Stimulated activated CD8-positive, alpha-beta memory T cell treated with anti-CD3 and anti-CD28 coated beads, Interleukin-4, amount 100 ng/mL, for 1 hour (primary cell): ENCODE measurements at places on chromosomes 7 and 10.

DNA sequence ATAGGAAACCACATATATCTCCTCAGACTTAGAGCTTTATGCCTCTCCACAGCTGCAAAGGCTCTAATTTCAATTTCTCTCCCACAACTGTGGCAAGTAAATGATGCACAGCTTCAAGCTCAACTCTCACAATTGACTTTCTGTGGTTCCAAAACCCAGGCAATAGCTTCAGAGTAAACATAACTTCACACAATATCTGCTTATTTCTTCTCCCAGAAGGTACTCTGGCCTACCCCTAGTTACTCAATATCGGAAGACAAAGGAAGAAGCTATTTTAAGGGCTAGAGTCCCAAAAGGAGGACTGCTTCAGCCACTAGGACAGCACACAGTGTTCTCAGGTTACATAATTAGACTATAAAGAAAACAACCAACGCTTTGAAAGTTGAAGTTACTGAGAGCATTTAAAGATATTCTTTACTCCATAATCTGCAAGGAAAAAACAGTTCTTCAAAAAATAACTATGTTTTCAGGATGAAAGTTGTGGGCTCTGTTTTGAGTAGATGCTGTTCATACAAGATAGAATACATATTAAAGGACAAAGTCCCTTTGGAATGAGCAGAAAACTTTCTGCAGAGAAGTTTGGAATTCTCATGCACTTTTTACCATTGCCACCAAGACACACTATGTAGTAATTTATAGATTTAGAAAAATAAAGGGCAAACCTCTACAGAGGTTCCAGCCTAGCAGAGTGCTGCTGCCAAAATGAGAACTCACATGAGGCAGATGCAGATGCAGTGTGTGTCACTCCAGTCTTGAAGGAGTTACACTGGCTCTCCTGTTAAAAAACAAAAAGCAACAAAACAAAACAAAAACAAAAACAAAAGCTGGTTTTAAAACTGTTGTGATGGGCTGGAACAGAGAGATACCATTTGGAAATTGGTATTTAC is 81.8 kb downstream of the NT5C2 start:
- DNase-seq: no peak

- no peak for DNase-seq
Measured at GRCh38 chr10:50604809-50605208, 18.9 kb downstream of the SGMS1 start.

- no peak for DNase-seq
Measured at GRCh38 chr7:151091431-151091830, 5.2 kb downstream of the AGAP3 start.

GRCh38 chr7:151062399-151063211 is 3.2 kb downstream of the SLC4A2 start:
- DNase-seq: no peak

DNA sequence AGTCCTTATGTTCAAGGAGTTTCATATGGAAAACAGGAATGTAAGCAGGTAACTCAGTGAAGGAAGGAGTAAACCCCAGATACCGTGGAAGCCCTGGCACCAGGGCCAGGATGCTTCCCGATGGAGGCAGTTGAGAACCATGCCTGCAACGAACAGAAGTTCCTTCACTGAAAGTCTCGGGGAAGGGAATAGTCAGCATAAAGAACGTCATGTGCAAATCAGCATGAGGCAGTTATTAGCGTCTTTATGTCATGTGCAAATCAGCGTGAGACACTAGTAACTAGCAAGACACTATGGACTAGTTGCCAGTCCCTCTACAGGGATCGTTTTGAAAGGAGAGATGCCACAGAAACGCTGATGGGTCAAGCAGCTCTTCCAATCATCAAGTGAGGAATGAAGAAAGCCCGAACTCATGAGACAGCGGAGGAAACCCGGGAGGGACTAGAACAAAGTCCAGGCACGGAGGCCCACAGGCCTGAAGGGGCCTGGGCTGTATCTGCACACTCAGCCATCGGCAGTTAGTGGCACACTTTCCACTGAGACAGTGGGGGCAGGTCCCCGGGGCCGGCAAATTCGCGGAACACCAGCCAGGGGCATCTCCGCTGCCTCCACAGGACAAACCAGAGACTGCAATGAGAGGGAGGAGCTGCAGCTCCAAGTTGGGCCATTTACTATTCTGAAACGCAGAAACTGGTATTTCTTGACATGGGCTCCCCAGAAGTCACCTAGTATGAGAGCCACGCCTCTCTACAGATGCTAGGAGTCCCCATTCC is 109.6 kb downstream of the SFMBT2 start:
- DNase-seq: no peak

GRCh38 chr10:69057951-69058297 is 30.0 kb upstream of the SRGN start:
- no peak for DNase-seq

DNA sequence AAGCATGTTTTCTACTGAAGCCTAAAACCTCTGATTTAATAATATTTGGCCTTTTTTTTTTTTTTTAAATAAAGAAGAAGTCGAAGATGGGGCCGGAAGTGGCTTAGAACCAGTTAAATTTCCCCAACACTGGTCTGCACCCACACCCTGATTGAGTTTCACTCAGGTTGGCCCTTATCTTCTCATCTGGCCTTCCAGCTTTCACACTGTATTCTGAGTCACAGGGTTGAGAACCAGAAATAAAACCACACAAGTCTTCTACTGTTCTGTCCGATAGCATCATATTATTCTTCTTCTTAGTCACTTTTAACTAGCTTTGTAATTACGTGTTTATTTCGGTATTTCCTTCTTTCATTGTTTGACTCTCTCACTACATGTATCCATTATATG is 9.9 kb downstream of the ZNF365 start:
- peak; percentile 24 for DNase-seq

DNA sequence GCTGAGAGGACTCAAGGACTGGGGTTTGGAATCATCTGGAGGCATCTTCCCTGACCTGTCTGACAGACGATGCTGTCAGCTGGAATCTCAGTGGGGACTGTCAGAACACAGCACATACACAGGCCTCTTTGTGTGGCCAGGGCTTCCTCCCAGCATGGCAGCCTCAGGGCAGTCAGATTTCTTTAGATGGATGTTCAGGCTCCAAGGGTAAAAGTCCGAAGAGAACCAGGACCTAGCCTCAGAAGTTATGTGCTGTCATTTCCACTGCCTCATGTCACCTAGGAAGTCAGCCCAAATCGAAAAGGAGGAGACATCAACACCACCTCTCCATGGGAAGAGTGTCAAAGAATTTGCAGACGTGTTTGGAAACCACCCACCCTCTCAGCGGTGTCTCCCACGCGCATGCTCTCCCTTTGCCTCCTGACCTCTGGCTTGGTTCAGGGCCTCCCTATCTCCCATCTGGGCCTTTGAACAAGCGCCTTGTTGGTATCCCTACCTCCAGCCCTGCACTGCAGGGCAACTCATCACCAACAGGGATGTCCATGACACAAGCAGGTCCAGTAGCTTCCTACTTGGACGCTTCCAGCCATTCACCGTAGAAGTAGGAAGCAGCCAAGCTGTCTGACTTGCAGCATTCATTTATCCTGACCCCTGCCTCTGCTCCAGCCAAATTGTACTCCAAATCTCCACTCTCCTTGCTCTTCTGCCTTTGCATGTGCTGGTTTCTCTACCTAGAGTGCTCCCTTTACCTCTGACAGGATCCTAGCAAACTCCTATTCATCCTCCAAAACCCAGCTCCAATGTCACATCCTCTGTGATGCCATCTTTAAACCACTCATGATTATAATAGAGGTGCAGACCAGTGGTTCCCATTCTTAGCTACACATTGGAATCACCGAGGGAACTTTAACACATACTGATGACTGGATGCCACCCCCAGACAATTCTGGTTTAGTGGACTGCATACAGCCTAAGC is 121.6 kb downstream of the OAT start:
- DNase-seq: no peak

DNA sequence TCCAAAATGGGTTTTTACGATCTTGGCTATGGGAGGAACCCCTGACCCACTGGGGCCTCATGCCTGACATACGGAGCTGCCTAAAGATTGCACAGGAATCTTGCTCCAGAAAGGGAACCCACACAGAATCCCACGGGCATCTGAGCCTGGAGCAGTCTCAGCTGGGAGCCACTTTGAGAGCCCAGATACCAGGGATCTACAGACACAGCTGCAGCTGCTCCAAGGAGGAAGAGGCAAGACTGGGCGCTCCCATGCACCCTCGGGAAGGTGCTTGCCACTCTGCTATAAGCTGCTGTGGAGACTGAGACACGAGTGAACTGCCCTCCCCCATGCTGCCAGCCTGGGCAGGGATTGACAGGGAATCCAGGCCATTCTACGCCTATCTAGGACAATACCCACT is 202.5 kb downstream of the REEP3 start:
- DNase-seq: no peak

- no peak for DNase-seq
Measured at GRCh38 chr10:128469515-128469914, 343.3 kb upstream of the MKI67 start.

- DNase-seq: no peak
Measured at GRCh38 chr7:99092064-99092720, 51.7 kb downstream of the SMURF1 start.

DNA sequence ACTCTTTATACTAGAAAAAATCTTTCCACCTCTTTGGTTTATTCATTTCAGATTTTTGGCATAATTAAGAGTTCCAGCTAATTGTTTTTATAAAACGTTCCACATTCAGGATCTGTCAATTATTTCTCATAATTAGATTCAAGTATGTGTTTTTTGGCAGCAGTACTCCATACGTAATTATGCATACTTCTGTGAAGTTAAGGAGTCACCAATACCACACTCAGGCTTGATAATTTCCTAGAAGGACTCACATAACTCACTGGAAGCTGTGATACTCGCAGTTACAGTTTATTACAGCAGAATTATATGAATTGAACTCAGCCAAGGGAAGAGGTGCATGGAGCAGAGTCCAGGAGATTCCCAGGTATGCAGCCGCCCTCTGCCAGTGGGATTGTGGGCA is 290.5 kb upstream of the AKR1E2 start:
- no peak for DNase-seq

GRCh38 chr7:37129035-37129425 is 319.6 kb downstream of the ELMO1 start:
- no peak for DNase-seq

- DNase-seq: no peak
Measured at GRCh38 chr10:117214401-117214800, 17.1 kb downstream of the KCNK18 start.

GRCh38 chr10:21993360-21994001 is 10.0 kb downstream of the DNAJC1 start:
- no peak for DNase-seq

DNA sequence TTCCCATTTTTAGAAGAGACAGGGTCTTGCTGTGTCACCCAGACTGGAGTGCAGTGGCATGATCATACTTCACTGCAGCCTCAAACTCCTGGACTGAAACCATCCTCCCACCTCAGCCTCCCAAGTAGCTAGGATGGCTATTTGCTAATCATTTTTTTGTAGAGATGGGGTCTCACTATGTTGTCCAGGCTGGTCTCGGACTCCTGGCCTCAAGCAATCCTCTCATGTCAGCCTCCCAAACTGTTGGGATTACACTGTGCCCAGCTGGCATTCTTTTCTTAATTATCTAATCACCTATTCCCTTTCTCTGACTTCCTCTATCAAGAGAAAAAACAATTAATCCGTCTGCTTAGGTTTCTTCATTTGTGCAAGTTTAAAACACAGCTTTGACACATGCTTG is 172.5 kb upstream of the TRIM24 start:
- DNase-seq: no peak

DNA sequence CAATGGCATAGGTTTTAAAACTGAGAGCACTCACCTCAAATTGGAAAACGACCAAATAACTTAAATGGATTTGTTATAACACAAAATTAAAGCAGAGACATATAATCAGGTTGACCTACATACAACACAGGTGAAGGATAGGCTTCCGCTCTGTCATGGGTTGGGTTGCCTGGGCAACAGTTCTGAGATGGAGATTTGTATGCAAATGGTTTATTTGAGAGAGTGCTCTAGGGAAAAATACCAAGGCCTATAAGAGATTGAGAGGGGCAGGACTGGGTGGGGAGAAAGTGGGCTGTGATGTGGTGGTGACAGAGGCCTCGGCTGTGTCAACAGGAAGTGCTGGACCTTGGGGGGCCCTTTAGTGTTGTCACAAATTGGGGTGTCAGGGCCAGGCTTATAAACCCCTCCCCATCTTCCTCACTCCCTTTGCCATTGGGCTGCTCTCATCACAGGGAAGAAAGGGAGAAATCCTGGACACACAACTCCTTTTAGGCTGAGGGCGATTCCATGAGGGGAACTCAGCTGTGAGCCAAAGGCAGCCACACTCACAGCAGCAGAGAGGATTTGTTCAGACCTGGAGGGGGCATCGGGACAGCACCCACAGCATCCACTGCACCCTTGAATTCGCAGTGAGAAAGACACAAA is 105.4 kb upstream of the LYZL1 start:
- DNase-seq: no peak

DNA sequence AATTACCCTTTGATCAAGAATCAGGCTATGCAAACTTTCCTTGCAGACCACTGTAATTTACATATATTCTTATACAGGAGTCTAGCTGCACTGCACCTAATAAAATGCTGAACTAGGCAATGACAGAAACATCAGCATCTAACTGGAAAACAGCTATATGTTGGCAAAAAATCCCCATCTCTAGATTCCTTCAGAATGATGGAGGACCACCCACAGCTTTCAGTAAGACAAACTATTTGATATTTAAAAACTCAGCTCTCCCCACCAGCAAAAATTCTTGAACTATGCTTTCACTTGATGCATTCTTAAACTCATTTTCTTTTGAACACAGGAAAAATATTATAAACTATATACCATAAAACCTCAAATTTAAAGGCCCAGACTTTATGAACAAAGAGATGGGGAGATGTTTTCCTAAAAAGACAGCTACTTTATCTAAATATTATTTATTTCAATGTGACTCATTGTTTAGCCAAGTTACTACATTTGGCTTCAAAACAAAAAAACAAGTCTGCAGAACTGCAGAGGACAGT is 77.4 kb downstream of the SEMA3C start:
- DNase-seq: no peak

GRCh38 chr7:76283254-76284159 is 19.0 kb upstream of the HSPB1 start:
- no peak for DNase-seq

DNA sequence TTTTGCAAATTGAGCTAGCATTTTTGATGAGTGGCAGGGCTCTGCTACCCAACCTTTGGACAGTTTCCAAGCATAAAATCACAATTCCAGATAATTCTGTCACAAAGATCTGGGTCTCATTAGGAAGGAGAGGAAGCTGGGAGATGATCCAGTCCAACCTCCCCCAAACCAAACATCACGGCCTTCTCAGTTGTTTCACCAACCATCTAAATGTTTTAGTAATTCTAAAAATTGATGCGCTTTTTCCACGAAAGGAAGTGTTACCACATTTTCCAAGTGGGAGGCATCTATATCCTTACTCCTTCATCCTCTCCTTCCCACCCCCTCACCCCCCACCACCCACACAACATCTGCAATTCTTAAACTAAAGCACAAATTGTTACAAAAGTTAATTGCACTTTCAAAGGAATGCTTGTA is 108.3 kb downstream of the EGFR start:
- DNase-seq: no peak

- DNase-seq: no peak
Measured at GRCh38 chr10:8225187-8225586, 170.7 kb downstream of the GATA3 start.

GRCh38 chr10:78771808-78772455 is 296.8 kb upstream of the ZMIZ1 start:
- DNase-seq: no peak

GRCh38 chr10:118276204-118276603 is 65.9 kb downstream of the FAM204A start:
- DNase-seq: no peak

GRCh38 chr7:119522263-119522662 is 750.7 kb upstream of the KCND2 start:
- DNase-seq: no peak

GRCh38 chr7:157337316-157338149 is 729 bp downstream of the DNAJB6 start:
- peak; percentile 25 for DNase-seq

GRCh38 chr7:158362912-158363905 is 224.4 kb downstream of the PTPRN2 start:
- no peak for DNase-seq
